ENCODE measurements at places on chromosomes 11 and 22.

DNA sequence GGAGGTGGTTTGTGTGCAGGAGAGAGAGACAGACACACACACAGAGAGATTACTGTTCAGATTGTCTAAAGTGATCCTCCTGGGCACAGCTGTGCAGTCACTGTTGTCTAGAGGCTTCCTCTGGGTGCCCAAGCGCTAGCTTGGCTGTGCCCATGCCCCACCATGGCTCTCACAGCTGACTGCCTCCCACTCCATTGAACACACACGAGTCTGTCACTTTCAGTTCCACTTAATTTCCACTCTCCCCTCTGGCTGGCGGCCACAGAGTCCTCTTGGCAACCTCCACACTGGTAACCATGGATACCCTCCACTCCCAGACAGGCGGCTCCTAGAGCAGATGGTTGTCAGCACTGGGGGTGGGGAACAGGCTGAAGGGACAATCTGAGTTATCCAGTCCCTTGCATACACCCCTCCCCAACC is 29.1 kb downstream of the MAP6 start:
- peak; percentile 10 for DNase-seq

DNA sequence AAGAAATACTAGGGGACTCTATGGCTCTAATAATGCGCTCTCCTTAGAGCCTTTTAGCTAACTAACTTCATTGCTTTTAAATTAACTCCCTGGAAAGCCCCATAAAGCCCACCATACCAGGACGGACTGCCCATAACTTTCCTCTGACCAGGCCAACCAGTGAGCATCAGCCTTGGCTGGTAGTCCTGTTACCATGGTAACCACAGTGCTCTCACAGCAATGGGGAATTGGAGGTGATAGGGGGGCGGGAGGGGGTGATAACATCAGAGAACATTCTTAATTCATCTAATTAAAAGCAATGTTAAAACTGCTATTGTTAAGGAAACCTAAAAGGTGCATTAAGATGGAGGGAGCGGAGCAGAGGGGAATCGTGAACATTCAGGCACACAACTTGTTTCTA is 27.2 kb upstream of the CHRM4 start:
- no peak for DNase-seq

DNA sequence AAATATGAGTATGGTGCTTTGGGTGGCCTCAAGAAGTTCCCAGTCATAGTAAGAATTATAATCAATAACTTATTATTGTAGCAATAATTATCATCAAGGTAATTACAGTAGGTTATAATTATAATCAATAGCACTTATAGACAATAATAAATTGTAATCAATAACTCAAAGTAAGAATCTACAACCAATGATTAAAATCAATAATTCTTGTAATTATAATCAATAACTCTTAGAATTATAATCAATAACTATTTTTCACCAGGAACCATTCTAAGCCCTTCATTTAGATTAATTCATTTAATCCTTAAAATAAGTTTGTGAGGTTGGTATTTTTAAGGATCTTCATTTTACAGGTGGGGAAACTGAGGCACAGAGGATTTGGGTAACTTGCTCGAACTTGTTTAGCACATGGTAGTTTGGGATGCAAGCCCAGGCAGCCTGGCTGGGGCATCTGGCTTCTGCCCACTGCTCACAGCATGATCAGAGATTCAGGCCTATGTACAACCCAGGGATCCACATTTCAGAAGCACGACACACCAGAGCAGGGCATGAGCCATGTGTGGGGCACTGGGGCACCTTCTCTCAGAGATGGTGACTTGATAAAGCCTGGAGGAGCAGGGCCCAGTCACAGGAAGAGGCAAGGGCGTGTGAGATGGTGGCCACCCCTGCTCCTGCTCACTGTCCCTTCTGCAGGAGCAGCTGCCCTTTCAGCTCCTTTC is 46.6 kb downstream of the SLC1A2 start:
- no peak for DNase-seq

- no peak for DNase-seq
Observed at GRCh38 chr11:93718057-93718563, 23.2 kb downstream of the TAF1D start.

DNA sequence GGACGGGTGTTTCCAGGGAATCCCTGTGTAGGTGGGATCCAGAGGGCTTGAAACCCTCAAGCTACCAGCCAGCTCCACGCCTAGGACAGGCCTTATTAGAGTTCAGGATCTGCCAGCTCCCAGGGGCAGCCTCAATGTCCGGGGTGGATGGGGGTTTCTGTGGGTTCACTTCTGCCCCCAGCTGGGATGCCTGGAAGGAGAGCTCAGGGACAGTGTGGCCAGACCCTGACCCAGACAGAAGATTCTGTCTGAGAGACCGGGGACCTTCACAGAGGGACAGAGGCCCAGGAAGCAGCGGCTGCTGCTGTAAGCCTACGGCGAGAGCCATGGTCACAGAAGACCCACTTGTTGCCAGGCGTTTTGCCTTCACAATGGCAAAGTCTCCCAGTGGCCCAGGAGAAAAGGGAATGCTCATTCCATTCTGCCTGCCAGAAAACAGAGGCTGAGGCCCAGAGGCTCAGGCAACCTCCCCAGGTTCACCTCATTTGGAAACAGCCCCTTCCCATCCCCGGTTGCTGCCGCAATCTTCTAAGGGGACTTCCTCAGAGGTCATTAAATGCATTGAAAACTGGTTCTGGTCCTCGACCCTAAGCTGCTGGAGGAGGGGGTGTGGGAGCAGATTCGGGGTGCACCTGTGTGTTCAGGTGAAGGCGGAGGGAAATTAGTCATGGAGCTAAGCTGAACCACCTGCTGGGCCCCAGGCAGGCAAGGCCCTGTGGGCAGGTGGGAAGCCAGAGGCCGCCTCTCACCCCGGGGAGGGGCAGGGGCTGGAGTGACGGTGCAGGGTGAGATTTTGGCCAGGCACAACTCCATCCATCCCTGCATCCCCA is 4.9 kb upstream of the KRTAP5-6 start:
- no peak for DNase-seq

GRCh38 chr11:106679181-106679580 is 339.1 kb downstream of the GUCY1A2 start:
- DNase-seq = no peak

DNA sequence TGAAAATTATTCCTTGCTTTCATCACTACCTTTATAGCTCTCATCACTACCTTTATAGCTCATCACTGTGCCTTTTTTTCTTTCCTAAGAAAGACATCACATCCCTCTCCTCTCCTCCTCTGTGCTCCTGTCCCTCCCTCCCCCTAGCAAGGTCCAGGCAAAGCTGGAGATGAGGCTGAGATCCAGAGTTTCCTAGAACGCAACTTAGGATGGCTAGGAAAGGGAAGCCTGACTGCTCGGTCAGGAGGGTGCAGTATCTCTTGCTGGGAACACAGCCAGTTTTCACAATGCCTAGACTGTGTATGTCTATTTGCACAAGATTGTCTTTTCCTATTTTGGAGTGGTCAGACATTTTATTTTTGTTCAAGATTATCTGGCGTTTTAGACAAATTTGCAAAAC is 24.7 kb downstream of the TUB start:
- no peak for DNase-seq

- peak; percentile 81 for DNase-seq
Observed at GRCh38 chr11:128039140-128040021, 548.0 kb downstream of the ETS1 start.

DNA sequence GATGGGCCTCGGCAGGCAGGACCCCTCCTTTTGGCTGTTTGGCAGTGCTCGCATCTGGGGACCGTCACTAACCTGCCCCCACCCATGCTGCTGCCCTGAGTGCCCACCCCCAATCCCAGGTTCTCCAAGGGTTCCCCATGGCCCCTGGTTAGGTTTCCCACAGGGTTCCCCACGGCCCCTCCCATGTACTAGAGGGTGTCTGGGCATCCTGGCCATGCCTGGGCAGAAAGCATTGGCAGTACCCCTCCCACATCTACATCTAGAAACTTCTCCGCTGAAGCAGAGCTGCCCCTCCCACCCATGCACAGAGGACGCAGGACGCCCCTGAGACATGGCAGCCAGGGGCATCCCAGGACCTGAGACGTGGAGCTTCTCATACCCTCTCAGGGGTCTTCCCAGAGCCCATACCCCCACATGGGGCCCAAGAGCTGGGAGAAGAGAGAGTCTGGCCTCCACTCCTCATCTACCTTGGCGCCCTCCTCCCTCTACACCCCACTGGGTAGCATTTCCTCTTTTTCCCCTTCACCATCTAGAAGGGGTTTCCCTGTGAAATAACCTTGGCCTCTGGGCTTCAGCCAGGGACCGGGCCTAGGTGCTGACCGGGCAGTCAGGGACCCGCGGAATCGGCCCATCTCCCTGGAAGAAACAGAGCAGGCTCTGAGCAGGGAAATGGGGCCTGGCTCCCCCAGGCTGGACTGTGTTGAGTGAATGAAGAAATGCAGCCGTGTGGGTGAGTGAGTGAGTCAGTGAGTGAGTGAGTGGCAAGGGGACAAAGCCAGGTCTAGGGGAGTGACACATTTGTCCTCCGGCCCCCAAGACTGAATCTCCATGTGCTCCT is 987.3 kb downstream of the BRD1 start:
- no peak for DNase-seq

GRCh38 chr11:68974421-68975194 is 6.2 kb downstream of the MRGPRD start:
- DNase-seq = peak; percentile 90

- DNase-seq = no peak
Observed at GRCh38 chr22:42214633-42215415, 55.6 kb downstream of the TCF20 start.

DNA sequence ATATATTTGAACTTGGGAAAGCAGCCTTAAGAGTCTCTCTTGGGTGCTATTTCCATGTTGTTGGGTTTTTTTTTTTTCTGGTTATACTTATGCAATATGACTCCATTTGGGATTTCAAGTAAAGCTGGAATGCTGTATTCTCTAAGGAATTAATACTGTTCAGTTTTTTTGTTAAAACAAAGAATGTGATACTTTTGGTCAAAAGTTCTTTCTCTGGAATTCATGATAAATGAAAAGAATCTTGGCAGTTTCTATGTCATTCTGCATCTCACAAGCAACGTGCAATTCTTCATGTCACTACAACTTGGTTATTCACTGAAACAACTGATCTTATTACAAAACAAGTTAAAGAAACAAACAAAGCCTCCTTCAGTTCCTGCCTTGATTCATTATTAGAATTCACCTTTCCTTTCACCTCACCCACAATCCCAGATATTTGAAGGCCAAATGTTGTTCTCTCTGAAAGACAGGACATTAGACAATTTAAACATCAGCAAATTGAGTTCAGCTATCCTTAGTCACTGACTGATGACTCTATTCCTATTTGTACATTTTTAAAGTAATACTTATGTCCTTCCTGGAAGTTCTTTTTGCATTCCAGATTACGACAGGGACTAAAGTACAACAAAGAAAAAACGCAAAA is 176.2 kb downstream of the SBF2 start:
- no peak for DNase-seq

- DNase-seq = no peak
Observed at GRCh38 chr11:69151836-69152235, 3.9 kb upstream of the SMIM38 start.

DNA sequence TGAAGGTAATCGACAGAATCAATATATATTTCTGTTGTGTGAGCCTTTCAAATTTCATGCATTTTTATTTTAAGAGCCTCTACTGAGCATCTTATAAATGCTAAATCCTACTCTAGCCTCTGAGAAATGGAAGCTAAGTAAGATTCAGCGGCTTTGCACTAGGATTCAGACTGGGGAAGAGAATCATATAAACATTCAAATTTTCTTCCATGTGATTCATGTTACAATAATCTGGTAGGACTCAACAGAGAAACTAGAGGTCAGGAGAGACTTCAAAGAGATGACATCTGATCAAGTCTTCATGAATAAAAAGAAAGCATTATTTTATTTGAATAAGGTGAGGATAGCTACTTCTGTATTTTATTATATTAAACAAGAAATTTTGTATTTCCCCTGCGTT is 538.9 kb downstream of the DLG2 start:
- DNase-seq = no peak

- DNase-seq = no peak
Observed at GRCh38 chr11:35946766-35947165, 2.9 kb downstream of the LDLRAD3 start.

GRCh38 chr11:469684-470560 is 19.8 kb downstream of the PTDSS2 start:
- peak; percentile 60 for DNase-seq

- DNase-seq = no peak
Observed at GRCh38 chr22:29386708-29387107, 1.7 kb downstream of the AP1B1 start.

GRCh38 chr22:20022231-20022977 is 1.5 kb downstream of the TANGO2 start:
- DNase-seq = no peak

- DNase-seq = no peak
Observed at GRCh38 chr11:41308286-41308685, 151.2 kb downstream of the LRRC4C start.

- DNase-seq = no peak
Observed at GRCh38 chr22:17749605-17750395, 24.5 kb downstream of the BID start.

DNA sequence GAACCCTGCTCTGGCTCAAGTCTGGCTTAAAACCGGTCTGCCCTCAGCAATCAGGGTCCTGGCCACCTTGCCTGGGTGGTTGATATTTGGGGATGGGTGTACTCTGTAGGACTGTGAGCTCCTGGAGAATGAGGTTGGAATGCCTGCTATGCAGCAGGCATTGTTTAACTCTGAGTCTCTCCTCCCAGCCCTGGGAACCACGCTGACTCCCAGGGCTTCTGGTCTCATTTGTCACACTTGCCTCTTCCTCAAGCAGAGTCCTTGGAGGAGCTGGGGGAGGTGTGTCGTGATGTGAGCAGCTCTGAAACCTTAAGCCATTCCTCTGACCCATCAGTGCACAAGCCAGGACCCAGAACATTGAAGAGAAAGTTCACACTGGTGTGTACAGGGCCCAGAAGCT is 340.1 kb downstream of the MN1 start:
- peak; percentile 63 for DNase-seq

DNA sequence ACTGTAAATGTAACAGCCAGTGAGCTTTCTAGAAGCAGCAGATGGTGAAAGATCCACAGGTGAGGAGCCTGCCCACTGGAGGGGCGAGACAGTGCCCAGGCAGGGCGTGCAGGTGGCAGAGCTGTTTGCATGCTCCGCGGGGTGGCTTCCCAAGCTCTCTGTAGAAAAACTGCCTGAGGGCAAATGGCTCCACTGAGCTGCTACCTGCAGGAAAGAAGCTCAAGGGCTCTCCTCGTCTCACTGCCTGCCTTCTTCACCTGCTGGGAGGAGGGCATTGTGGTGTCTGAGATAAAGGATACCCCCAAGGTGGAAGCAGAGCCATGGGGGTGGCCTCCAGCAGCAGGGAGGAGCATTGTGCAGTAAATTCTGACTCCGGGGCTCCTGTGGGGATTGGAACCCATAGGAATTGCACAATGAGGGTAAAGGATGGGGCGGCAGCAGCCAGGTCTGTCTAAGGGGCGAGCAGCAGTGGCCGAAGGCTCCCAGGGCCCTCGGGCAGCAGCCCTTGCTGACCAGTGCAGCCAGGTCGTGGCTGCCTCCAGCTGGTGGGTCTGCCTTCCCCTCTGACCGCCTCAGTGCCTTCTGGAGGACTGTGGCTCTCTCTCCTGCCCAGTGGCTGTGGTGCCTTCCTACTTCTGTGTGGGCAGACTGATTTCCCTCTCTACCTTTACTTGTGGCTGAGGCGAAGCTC is 28.0 kb upstream of the CABP7 start:
- peak; percentile 42 for DNase-seq

All from T47D (cell line).